Spinal cord (tissue), 10 donors: ENCODE measurements at places on chromosomes 16 and 17. TPM values are rescaled to one million over a fixed set of nuclear protein-coding genes. Genes with fewer than 3 reads are reported as not detected.
A peak's percentile ranks its signal among the peaks of the same experiment; 100 is the strongest.

Gene TEPSIN
- polyA plus RNA-seq = 24.8 TPM

Gene GRIN2A
- polyA plus RNA-seq = 16.1 TPM

Gene CD19
- polyA plus RNA-seq = 1.3 TPM

Gene SPNS2
- 67.3 TPM for polyA plus RNA-seq

- H3K27me3 ChIP-seq = no peaks in the 10 kb centered on the region
- H3K4me1 ChIP-seq = peaks cover 5% of the 10 kb centered on the region
- no peak overlapping the region for H3K4me3 ChIP-seq
- no peaks in the 10 kb centered on the region for H3K36me3 ChIP-seq
- no peak overlapping the region for H3K27ac ChIP-seq
These were observed 32.2 kb downstream of the SRL start for GRCh38 chr16:4209666-4210065.

DNA sequence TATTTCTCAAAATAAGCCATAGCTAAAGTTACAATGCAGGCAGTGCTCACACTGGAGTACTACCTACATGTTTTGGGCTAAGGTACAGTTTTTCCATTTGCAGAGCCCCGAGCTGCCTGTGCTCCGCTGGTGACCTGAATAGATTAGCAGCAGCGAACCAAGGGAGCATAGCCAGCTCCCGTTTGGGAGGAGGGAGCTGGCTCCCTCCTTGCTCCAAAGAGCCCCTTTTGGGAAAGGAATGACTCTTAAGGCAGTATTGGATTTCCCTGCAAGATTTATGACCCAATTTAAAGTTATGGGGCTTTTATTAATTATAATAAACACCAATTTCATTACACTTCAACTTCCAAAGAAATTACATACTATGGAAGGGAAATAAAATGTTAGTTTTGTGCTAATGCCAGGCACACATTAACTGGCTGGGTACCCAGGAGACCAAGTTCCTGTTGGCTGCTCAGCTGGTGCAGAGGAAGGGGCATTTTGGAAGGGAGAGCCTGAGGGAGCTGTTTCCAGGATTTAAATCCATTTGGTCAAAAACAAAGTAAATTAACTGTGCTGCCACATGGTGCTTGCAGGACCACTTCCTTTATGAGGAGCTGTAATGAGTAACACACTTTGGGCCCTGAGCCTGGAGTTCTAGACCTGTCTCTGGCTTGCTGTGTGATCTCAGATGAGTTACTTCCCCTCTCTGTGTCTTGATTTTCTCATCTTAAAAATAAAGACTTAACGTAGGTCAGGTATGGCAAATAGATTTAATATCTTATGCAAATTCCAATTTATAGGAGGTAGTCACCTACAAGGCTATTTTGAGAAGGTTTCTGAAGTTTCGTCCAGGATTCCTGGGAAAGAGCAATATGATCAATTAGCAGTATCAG, 362.1 kb upstream of the CCL2 start:
- H3K4me1 ChIP-seq = peaks cover 4% of the 10 kb centered on the region
- no peaks in the 10 kb centered on the region for H3K36me3 ChIP-seq
- no peak overlapping the region for H3K27ac ChIP-seq

GRCh38 chr16:85072947-85073346, 39.3 kb downstream of the CIBAR2 start:
- peaks cover 71% of the 10 kb centered on the region for H3K36me3 ChIP-seq
- DNase-seq = no peak
- H3K27me3 ChIP-seq = no peaks in the 10 kb centered on the region
- no peak overlapping the region for H3K27ac ChIP-seq
- H3K4me1 ChIP-seq = peaks cover 10% of the 10 kb centered on the region
- no peak overlapping the region for H3K4me3 ChIP-seq

GRCh38 chr17:34703533-34703932, 124.2 kb downstream of the TMEM132E start:
- H3K27ac ChIP-seq = no peak overlapping the region
- H3K27me3 ChIP-seq = peaks cover 5% of the 10 kb centered on the region
- DNase-seq = peak; percentile 44
- no peak overlapping the region for H3K4me3 ChIP-seq
- no peaks in the 10 kb centered on the region for H3K36me3 ChIP-seq
- H3K4me1 ChIP-seq = no peaks in the 10 kb centered on the region

GRCh38 chr16:583470-583814, 6.4 kb upstream of the RAB40C start:
- H3K4me1 ChIP-seq = peaks cover 44% of the 10 kb centered on the region
- DNase-seq = no peak
- peaks cover 60% of the 10 kb centered on the region for H3K36me3 ChIP-seq
- H3K27ac ChIP-seq = no peak overlapping the region

- H3K4me1 ChIP-seq = peaks cover 26% of the 10 kb centered on the region
- H3K4me3 ChIP-seq = no peak overlapping the region
- H3K27me3 ChIP-seq = no peaks in the 10 kb centered on the region
- no peak overlapping the region for H3K27ac ChIP-seq
- DNase-seq = no peak
These were observed 7.7 kb downstream of the AKAP1 start for GRCh38 chr17:57092779-57093178.

DNA sequence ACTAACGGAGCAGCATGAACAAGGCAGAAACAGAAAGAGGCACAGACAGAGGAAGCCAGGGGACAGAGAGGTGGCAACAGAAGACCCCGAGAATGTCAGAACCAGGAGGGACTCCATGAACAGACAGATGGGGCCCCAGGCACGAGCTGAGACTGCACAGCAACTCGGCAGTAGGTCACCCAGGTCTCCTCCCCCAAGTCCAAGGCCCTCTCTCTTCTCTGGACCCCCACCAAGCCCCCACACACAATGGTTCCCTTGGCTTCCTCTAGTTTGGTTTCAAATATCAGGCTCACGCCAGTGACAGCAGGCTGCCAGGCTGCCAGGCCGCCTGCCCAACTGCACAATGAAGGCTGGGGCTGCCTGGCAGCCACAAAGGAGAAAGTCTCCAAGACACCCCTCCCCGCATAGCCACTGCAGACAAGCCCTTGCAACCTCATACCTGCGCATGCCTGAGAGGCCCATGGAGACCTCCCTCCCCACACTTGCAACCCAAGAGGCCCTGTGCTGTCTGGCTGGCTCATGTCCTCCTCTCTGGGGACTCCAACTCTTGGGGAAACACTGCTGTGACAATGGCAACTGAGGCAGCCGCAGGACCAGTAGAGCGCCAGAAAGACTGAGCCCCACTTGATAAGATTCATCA, 54.8 kb downstream of the PIMREG start:
- H3K27me3 ChIP-seq = no peaks in the 10 kb centered on the region
- H3K36me3 ChIP-seq = peaks cover 11% of the 10 kb centered on the region
- peak; percentile 54 for DNase-seq
- no peak overlapping the region for H3K4me3 ChIP-seq
- H3K4me1 ChIP-seq = peaks cover 45% of the 10 kb centered on the region

GRCh38 chr17:20045476-20045875, 36.3 kb downstream of the SPECC1 start:
- H3K4me3 ChIP-seq = no peak overlapping the region
- no peak overlapping the region for H3K27ac ChIP-seq
- no peaks in the 10 kb centered on the region for H3K27me3 ChIP-seq
- no peak for DNase-seq

DNA sequence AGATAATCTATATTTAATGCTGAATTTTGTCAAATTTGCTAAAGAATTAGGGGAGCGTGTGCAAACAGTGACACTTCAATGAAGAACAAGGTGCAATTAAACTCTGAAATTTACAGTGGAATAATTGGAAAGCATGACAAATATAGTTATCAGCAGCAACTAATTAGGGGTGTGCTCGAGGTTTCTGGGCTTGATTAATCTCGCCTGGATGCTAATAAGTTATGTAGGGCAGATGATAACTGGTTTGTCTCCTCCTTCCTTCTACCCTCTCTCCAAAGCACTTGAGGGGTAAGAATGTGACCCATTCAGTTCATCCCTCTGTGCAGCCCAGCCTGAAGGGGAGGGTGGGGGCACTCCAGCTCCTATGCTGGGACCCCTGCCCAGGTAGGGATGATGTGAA, 21.9 kb downstream of the MRM1 start:
- H3K27ac ChIP-seq = no peak overlapping the region
- peaks cover 12% of the 10 kb centered on the region for H3K4me1 ChIP-seq
- no peak for DNase-seq
- H3K4me3 ChIP-seq = no peak overlapping the region

- H3K4me1 ChIP-seq = peaks cover 7% of the 10 kb centered on the region
- H3K27ac ChIP-seq = no peak overlapping the region
- no peak for DNase-seq
- no peak overlapping the region for H3K4me3 ChIP-seq
- peaks cover 6% of the 10 kb centered on the region for H3K36me3 ChIP-seq
These were observed 14.9 kb downstream of the CMTM4 start for GRCh38 chr16:66681676-66682075.

GRCh38 chr17:63262751-63263476, 183.2 kb downstream of the CYB561 start:
- H3K4me3 ChIP-seq = no peak overlapping the region
- no peaks in the 10 kb centered on the region for H3K27me3 ChIP-seq
- DNase-seq = no peak
- no peak overlapping the region for H3K27ac ChIP-seq
- H3K36me3 ChIP-seq = peaks cover 3% of the 10 kb centered on the region
- H3K4me1 ChIP-seq = peaks cover 9% of the 10 kb centered on the region

DNA sequence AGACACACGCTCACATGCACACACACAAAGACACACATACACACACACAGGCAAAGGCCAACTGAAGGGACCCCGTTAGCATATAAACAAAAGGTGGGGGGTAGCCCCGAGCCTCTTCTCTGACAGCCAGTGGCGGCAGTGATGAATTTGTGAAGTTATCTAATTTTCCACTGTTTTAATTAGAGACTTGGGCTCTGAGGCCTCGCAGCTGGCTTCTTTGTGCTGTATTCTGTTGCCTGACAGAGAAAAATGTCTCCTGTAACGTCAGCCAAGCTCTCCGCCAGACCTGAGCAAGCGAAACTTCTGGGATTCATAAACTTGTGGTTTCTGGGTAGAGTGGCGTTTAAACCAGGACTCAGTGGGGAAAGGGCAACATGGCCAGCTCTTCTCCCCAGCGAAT, 113.9 kb upstream of the FOXF1 start:
- H3K27me3 ChIP-seq = no peaks in the 10 kb centered on the region
- no peak overlapping the region for H3K27ac ChIP-seq
- H3K4me1 ChIP-seq = peaks cover 14% of the 10 kb centered on the region
- H3K4me3 ChIP-seq = no peak overlapping the region

DNA sequence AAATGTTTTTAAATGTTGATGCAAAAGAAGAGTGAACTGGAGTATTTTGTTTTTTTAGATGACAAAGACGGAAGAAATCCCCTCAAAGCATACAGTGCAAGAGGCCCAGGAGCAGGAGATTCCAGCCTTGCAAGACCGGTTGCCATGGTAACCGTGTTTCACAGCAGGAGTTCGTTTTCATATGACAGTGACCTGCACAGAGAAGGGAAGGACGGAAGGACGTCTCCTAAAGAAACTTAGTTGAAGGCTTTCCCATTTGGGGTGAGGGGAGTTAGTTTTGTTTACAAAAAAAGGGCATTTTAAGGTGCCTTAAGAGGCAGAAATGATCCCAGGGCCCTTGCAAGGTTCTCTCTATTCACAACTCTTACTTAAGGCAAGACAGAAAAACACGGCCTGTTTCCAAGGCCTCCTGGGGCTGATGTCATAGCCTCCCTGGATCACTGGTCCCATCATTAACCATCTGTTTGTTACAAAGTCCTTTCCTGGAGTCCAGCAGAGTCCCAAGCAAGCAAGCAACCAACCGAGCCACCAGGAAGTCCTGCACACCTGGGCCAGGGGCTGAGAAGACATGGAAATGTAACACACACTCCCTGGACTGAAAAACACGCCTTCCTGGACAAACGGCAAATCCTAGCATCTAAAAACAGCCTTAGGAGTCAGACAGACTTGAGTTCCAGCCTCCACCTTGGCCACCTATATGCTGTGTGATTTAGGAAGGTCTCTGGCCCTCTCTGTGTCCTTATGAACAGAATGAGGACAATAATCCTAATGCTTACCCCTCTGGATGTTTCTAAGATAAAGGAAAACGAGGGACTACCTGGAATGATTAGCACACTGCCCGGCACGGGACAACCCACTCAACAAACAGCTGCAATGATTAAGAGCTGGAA, 30.3 kb upstream of the RPH3AL start:
- H3K27ac ChIP-seq = peak overlapping the region; percentile 75
- no peak overlapping the region for H3K4me3 ChIP-seq
- no peaks in the 10 kb centered on the region for H3K36me3 ChIP-seq

GRCh38 chr16:84597931-84598351, 19.9 kb downstream of the COTL1 start:
- H3K27ac ChIP-seq = peak overlapping the region; percentile 64
- no peak overlapping the region for H3K4me3 ChIP-seq
- H3K4me1 ChIP-seq = peaks cover 76% of the 10 kb centered on the region
- no peak for DNase-seq
- H3K36me3 ChIP-seq = peaks cover 8% of the 10 kb centered on the region
